ENCODE measurements at places on chromosomes 7 and 10. TPM values are rescaled to one million over a fixed set of nuclear protein-coding genes. Genes with fewer than 3 reads are reported as not detected.
A peak's percentile ranks its signal among the peaks of the same experiment; 100 is the strongest.

GRCh38 chr7:94344826-94345225 lies 49.9 kb upstream of the COL1A2 start:
- DNase-seq, result no peak

Gene OR2A7
- total RNA-seq, result 1.5 TPM

DNA sequence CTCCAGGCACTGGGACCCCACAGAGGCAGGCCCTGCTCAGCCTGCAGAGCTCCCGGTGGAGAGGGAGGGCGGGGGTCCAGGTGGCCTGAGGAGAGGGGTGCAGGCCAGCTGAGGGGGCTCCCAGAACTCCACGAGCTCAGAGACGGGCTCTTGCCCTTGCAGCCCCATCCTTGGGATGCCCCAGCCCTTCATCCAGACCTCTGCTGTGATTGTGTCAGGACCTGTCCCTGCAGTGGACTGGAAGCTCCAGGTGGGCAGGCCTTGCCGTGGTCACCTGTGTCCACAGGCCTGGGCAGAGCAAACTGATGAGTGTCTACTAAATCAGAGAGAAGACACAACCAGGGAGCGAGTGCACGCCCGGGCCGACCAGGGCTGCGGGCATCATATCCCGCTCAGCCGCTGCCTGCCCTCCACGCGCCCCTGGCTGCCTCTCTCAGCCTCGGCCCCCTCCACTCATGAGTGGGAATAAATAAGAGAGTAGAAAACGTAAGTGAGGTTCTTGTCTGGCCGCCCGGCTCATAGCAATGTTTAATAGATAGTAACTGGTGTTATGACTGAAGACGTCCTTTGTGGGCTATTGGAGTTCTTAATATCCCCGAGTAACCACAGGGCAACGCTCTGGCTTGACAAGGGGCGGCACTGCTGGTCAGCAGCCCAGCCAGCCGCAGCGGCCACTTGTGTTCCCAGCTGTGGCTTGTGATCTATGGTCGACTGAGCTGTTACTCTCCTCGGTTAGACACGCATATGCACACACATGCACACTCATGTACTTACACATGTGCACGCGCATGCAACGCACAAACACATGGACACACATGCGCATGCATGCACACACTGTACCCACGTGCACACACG lies 105.6 kb downstream of the LHPP start:
- no peak for DNase-seq

Gene TBC1D12
- 10.9 TPM for total RNA-seq

- no peak for DNase-seq
Measured at GRCh38 chr10:89644691-89644966, 413 bp downstream of the PANK1 start.

DNA sequence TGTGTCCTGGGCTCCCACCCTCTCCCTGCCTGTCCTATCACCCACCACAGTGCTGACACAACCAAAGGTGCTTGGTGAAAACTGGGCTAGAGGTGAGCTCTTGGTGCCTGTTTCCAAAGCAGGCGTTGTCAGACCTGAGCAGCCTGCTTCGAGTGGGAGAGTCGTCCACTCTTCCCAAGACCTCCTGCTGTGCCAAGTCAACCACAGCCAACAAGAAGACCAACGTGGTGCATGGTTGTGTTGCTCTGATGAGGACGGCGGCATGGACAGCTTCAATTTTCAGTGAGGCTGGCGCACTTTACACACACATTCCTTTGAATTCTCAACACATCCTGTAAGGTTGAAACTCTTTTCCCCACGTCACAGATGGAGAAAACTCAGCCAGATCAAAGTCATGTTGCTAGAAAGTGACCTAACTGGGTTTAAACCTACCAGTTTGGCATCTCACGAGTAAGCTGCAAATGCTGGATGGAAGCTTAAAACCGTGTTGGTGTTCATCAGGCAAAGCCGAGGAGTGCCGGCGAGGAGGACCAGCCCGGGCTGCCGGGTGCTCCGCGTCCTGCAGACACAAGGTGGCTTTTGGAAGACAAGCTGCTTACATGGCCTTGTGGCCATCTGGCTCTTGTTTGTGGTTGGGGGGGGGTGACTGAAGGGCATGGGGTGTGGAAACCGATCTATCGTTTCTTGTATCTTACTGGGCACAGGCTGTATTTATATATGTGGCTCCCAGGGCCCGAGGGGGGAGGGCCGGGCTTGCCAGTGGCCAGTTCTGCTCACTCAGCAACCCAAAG lies 39.3 kb downstream of the INSIG1 start:
- no peak for DNase-seq

- no peak for DNase-seq
Measured at GRCh38 chr10:123790132-123790885, 101.3 kb downstream of the CPXM2 start.

- DNase-seq, result peak; percentile 86
Measured at GRCh38 chr7:151851782-151852181, 25.1 kb downstream of the PRKAG2 start.

GRCh38 chr10:113939212-113939860 lies 84.9 kb downstream of the NHLRC2 start:
- no peak for DNase-seq

DNA sequence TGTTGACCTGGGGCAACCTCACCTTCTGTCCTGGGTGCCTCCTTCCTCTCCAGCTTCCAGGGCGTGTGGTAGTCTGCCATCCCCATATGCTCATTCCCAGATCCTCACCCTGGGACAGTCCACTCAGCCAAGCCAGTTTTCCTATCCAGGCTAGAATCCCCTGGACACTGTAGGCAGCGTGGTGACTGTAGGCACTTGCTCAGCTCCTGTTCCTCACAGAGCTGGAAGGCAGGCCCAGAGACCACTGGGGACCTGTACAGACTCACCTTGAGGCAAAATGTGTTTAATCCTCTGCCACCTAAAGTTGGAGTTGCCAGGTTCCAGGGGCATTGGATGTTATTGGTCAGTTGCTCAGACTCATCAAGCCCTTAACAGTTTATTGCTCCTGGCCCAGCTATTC lies 2.4 kb upstream of the GRID1 start:
- peak; percentile 4 for DNase-seq

GRCh38 chr7:6023974-6024435 lies 7.2 kb upstream of the ANKRD61 start:
- no peak for DNase-seq

- DNase-seq, result no peak
Measured at GRCh38 chr10:124174071-124174566, 80.7 kb upstream of the CHST15 start.

- DNase-seq, result no peak
Measured at GRCh38 chr10:65779985-65780384, 1145.9 kb upstream of the LRRTM3 start.

GRCh38 chr7:80054356-80054755 lies 80.3 kb upstream of the GNAI1 start:
- no peak for DNase-seq

DNA sequence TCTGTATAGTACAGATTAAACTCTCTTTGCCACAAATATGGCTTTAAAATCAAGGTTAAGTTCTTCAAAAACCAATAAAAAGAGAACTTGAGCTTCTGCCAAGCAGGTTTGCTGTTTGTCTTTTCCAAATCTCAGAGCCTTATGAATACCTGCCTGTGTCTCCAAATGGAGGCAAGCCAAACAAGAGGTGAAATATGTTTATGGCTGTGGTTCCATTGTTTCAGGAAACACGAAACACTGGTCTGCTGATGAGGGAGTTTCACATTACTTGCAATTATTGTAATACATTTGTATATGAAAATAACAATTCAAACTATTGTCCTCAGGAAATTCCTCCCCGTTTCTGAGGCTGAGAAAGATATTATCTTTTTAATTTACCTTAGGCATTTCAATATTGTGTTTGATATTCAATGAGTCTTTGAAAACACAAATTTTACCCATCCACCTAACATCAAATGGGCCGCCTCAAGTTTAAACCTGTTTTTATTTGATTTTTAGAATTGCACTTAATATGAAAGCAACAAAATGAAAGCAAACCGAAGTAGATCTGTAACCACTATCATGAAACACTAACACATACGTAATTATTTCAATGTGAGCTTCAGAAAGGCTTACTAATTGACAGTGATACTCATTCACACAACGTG lies 359.3 kb downstream of the HGF start:
- no peak for DNase-seq

Gene OR9A4
- total RNA-seq, result not detected

DNA sequence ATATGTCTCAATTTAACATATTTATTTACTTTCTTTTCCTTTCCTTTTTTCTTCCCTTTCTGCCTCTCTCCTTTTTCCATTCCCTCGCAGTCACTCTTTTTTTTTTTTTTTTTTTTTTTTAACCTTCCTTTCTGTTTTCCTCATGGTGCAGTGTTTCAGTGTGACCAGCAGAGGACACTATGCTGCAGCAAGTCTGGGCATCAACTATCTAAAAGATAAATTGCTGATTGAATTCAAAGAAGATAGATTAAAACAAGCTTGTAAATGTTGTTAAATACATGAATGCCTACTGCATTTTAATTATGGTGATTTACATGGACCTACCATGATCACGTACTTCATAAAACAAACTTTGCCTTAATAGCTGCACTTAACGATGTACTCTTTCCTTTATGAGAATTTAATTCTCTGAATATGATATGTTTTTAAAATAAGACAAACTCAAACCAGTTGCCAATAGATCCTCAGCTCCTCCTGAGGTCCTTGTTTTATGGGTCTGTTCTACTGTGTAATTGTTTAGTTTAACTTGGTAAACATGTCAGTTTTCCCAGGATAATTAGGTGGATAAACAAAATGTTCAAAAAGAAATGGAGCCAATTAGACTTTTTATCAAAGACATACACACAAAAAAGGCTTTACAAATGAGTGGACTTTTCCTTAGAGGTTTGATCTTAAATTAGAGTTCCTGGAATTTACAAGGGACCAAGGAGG lies 101.0 kb upstream of the AGR3 start:
- no peak for DNase-seq

DNA sequence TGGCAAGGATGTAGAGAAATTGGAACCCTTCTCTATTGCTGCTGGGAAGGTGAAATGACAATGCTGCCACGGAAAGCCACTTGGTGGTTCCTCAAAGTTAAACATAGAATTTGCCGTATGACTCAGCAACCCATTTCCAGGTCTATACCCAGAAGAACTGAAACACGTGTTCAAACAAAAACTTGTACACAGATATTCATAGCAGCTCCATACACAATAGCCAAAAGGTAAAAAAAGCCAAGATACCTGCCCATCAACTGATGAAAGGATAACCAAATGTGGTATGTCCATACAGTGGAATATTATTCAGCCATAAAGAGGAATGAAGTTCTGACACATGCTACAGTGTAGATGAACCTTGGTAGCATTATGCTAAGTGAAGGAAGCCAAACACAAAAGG lies 39.1 kb downstream of the LHPP start:
- DNase-seq, result no peak

GRCh38 chr7:36906956-36907635 lies 182.8 kb upstream of the AOAH start:
- no peak for DNase-seq

GRCh38 chr10:10014846-10015245 lies 1002.8 kb upstream of the CELF2 start:
- no peak for DNase-seq

Gene HABP2
- not detected for total RNA-seq

DNA sequence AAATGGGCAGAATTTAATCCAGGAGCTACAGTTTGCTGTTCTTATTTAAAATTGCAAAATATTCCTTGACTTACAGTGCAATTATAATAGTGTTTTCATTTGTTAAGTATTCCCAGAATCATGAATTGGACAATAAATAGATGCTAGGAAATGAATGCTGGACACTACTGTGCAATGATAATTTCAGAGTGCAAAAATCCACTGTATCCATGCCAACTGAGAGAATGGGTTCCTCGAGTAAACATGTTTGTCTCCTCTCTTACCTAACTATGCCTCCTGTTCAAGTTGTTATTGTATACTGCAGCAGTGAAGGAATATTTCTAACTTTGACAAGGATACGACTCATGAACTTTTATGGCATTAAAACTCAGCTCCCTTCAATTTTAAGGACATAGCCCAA lies 1396.3 kb downstream of the GATA3 start:
- no peak for DNase-seq

DNA sequence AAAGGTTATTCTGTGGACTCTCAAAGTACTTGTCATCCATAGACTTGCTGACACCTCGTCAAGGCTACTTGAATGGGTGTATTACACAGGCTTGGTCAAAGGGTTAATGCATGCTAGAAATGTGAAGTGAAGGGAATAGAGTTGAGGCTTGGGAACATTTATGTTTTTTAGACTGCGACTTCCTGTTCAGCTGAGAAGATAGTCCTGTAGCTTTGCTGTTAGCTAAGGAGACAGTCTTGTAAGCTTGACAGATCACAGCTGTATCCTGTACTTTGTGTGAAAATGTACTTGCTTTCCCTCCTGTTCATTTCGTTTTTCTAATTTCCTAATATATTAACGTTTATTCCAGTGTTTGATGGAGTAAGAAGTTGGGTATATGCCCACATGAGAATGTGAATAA lies 52.1 kb downstream of the ADD3 start:
- DNase-seq, result no peak

- no peak for DNase-seq
Measured at GRCh38 chr10:96826438-96826837, 5.7 kb upstream of the LCOR start.

DNA sequence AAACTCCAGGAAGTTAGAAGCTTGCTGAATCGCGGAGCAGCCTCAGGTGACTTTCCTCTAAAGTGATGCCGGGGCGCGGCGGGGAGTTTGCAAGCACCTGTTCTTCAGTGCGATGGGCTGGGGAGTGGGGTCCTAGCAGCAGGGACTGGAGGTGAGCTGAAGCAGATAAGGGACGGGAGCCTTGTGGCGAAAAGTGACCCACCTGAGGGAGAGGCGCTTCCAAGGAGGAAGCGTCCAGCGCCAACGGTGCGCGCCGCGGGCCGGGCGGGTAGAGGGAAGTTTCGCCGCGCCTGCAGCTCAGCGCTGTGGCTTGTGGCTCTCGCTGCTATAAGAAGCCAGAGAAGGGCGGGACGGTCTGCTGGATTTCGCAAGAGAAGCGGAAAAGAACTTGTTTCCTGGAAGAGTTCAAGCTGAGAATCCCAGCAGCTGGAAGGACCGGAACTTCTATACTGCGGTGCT lies at the start of gene STEAP4:
TSS of gene STEAP4 (minus strand) at position 305 of the 459 bp plus-strand sequence. CDS start 22,625 bp downstream, outside the sequence.
- peak; percentile 88 for DNase-seq

GRCh38 chr7:155458111-155458877 lies at the start of gene EN2:
Gene EN2 (plus strand): TSS chr7:155458129. CDS start chr7:155458378, 249 bp downstream.
- no peak for DNase-seq

Gene SPDYE8
- not detected for total RNA-seq

Gene SEMA3A
- total RNA-seq, result 5.7 TPM

DNA sequence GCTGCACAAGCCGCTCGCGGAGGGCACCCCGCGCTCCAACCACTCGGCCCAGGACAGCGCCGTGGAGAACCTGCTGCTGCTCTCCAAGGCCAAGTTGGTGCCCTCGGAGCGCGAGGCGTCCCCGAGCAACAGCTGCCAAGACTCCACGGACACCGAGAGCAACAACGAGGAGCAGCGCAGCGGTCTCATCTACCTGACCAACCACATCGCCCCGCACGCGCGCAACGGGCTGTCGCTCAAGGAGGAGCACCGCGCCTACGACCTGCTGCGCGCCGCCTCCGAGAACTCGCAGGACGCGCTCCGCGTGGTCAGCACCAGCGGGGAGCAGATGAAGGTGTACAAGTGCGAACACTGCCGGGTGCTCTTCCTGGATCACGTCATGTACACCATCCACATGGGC lies 50.0 kb downstream of the FIGNL1 start:
- DNase-seq, result no peak

- peak; percentile 91 for DNase-seq
Measured at GRCh38 chr10:71840177-71840957, 10.7 kb downstream of the PSAP start.

- DNase-seq, result no peak
Measured at GRCh38 chr7:52635021-52635420, 400.4 kb upstream of the POM121L12 start.
